ENCODE measurements at places on chromosomes 13 and 19. TPM values are rescaled to one million over a fixed set of nuclear protein-coding genes. Genes with fewer than 3 reads are reported as not detected.

- DNase-seq: no peak
These were observed 45.7 kb upstream of the KATNAL1 start for GRCh38 chr13:30353060-30353459.

GRCh38 chr13:63690672-63691071, 2275.0 kb upstream of the PCDH20 start:
- no peak for DNase-seq

GRCh38 chr13:29548722-29549121, 46.8 kb downstream of the SLC7A1 start:
- no peak for DNase-seq

DNA sequence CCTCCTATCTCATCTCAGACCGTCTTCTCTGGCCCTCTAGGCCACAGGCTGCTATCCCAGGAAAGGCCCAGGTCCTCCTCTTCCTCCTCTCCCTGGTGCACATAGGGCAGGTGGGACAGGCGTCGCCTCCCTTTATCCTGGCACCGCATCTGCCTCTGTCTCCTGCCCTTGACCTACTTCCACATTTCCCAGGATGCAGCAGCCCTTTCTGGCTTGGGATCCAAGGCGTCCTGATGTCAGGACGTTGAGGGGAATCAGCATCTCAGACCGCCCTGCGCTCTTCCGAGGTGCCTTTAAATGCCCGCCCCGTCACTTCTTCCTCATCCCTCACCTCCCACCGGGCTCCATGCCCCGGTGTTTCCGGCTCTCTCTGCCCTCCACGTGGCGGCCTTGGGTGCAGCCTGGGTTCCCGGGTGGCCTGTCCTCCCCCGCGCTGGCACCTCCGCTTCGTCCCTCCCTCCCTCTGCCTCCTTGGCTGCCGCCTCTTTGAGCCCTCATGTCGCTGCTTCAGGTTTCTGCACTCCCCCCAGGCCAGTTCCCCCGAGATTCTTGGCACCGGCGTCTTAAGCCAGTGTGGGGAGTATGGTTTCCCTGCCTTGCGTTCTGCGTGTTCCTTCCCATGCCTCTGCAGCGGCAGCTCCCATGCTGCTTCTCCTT, 66.3 kb downstream of the KDM4B start:
- no peak for DNase-seq

DNA sequence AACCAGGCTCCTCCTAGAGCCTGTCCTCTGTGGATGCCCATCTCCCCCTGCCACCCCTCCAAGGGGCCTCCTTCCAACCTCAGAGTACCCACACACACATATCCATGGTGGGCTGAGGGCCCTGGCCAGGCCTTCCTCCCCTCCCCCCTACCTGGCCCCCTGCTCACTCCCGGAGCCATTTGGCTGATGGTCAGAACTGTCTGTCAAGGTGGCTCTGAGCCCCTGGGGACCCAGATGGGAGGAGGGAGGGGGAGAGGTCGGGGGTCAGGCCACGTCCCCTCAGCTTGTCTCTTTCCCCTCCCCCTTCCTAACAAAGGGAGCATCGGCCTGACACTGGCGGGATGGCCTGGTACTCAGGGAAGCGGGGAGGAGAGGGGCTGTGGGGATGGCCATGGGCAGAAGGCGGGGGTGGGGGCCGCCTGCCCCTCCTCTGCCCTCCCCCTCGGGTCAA, 18.7 kb upstream of the POU2F2 start:
- no peak for DNase-seq

Gene DAND5
- 0.34 TPM for total RNA-seq

- no peak for DNase-seq
These were observed 4.0 kb upstream of the IRGC start for GRCh38 chr19:43711751-43712355.

Gene ACP7
- total RNA-seq: not detected

GRCh38 chr19:1097810-1098176, 2.6 kb upstream of the POLR2E start:
- DNase-seq: no peak

DNA sequence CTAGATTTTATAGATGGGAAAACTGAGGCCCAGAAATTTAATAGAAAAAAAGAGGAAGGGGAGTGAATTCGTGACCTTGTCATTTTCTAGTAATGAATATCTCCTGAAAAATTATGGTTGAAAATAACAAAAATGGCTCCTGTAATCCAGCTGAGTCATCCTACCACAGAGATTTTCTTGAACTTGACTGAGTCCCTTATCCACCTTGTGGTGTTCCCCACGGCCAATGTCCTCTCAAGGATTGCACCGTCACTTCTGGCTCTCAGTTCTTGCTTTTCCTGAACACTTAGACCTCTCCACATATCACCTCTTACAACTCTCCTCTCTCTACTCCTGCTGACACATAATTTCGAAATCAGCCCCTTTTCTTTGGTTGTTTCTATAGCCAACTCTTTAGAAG, 1.2 kb upstream of the KATNAL1 start:
- DNase-seq: no peak

- DNase-seq: no peak
These were observed 8.9 kb downstream of the ZSCAN1 start for GRCh38 chr19:58042495-58043340.

Gene UBE2M
- 66.7 TPM for total RNA-seq

Gene SIGLEC12
- total RNA-seq: 1.5 TPM

Gene GIPC3
- total RNA-seq: 0.34 TPM

- DNase-seq: no peak
These were observed 71.1 kb downstream of the PIBF1 start for GRCh38 chr13:72853000-72853399.

GRCh38 chr13:89577301-89577700, 1770.2 kb upstream of the MIR17HG start:
- no peak for DNase-seq

GRCh38 chr19:19540064-19540714, 2.1 kb downstream of the CILP2 start:
- peak; percentile 84 for DNase-seq

DNA sequence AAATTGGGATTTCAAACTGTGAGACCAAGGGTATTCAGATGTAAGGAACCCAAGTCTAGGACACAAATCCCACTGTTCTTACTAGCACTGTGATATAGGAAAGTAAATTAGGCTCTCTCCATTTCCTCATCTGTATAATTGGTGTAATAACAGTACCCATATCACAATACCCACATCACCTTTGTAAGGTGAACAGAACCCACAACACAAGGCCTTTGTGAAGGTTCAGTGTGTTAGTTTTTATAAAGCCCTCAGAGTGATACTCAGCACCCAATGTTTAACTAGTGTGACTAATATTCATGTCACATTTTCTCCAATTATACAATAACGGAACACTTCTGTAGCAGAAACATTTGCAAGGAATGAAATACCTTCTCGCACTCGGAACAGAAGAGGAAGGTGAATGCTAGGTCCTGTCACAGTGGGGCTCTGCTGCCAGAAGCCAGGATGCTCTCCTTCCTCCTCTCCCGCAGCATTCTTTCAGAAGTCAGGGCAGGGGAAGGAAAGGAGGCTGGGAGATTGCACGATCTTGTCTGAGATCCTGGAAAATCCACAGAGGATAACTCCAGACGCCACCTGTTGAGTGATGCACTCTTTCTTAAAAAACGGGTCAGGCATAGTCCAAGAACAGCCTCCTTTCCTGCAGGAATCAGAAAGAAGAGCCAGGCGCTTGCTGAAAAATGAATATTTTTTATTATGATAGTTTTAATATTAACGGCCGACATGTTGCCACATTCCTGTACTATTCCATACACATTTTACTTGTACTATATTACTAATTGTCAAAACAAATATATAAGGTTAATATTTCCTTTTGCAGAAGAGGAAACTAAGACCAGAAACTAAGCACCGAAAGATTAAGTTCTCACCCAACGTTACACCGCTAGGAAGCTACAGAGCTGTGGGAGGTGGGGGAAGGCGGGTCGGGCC, 762 bp downstream of the ZNF45 start:
- peak; percentile 3 for DNase-seq

DNA sequence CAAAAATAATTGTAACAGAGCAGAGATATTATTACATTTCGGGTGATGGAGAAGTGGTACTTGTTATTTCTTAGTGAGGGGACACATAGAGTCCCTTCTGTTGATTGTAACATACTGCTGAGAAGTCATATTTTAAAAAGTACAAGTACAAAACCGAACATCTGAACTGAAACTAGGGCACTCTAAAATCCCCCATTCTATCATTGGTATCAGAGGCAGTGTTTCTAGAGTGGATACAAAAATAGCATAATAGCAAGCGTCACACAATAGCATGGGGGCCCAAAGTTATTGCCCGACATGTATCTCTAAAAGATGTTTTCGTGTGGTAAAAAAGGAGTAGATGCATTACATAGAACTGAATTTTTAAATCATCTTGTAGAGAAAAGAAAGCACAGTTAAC, 502.1 kb upstream of the SLC10A2 start:
- DNase-seq: no peak

Gene DIRAS1
- total RNA-seq: 0.80 TPM

DNA sequence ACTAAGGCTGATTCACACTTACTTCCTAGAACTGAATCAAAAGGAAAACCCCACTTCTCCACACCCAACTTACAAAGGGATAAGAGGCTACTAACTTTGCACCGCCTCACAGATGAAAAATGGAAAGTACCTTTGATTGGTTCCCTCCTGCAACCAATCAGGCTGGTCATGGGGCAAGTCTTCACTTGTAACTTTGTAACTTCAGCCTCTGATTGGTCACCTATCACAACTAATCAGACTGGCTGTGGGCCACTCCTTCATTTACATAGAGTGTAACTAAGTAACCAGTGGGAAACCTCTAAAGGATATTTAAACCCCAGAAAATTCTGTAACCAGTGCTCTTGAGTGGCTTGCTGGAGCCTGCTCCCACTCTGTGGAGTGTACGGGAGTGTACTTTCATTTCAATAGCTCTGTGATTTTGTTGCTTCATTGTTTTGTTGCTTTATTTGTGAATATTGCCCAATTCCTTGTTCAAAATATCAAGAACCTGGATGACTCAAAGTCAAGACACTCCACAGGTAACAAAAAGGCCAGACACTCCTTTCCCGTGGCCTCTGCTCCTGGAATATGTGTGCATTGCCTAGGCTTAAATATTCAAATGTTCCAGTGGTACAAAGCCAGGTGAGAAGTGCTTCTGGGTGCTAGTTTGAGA, 50.5 kb downstream of the RFC3 start:
- no peak for DNase-seq

GRCh38 chr19:30402436-30403202, 30.4 kb downstream of the ZNF536 start:
- DNase-seq: no peak

Gene LYPD3
- 0.46 TPM for total RNA-seq

- DNase-seq: no peak
These were observed 73.2 kb upstream of the RFC3 start for GRCh38 chr13:33744589-33745369.

Gene PGLYRP1
- total RNA-seq: not detected

Gene ADAMTSL5
- total RNA-seq: 2.7 TPM

DNA sequence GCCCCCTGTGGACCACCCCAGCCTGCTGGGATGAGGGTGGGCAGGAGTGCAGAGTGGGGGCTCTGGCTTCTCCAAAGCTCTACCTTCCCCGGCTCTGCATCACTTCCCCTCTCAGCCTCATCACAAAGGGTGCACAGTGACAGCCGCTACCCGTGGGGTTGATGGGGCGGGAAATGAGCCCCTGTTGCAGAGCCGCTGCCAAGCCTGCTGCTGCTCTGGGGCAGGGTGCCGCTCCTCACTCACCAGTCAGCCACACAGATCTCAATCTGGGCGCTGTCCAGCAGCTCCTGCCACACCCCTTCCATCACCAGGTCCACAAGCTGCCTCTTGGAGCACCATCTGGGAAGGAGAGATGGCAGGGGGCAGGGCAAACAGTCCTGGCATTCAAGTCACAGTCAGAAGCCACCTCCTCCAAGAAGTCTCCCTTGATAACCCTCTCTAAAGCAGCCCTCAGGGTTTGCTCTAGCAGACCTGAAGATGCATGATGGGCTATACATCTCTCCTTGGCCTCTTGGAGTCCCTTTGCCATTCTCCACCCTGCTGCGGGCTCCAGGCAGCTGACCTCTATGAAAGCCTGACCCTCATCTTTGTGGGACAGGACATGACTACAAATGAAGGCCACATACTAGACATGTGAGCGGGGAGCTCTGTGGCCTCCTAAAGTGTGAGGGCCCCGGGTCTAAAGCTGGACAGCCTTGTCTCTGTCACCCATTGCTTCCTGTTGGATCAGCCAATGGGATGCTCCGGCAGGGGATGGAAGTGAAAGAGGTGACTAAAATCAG, 15.7 kb downstream of the MRPS12 start:
- no peak for DNase-seq

Gene ATP8B3
- total RNA-seq: 0.55 TPM

DNA sequence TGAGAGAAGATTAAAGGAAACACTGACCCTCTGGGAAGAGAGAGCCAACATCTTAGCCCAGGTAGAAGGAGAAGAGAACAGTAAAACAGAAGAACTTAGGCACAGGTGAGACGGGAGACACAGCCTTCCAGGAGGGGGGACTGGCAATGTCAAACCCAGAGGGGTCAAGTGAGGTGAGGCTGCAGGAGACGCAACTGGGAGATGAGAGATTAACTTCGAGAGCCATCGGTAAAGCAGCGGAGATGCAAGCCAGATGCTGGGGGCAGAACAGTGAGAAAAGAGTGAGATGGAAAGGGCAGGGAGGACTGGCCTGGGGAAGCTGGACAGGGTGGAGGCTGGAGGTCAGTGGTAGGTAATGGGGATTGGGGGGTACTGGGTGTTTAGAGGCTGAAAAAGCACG, 5.2 kb downstream of the INSR start:
- DNase-seq: no peak

Gene ZNF730
- total RNA-seq: 0.49 TPM

DNA sequence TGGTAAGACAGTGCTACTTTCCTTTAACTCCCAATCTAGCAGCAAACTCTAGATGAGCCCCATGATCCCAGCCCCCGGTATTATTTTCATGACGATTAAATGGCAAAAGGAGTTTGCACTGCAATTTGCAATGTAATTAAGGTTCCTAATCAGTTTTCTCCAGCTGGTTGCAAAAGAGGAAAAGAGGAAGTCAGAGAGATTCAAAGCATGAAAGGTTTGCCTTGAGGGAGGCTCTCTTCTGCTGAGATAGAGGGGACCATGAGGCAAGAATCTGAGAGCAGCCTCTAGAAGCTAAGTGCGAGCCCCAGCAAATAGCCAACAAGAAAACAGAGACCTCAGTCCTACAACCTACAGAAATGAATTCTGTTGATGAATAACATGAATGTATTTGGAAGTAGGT, 527.1 kb downstream of the UQCRFS1 start:
- DNase-seq: no peak

GRCh38 chr19:46494146-46494940, 1.3 kb downstream of the PNMA8B start:
- no peak for DNase-seq

Gene KANK2
- total RNA-seq: 28.0 TPM

Gene LILRA5
- 4.7 TPM for total RNA-seq

Measured in mucosa of descending colon (tissue), 3 donors.